Right lobe of liver (tissue), 6 donors: ENCODE measurements at places on chromosomes 2 and 18.

GRCh38 chr2:126482582-126483464 lies 173.1 kb upstream of the GYPC start:
- no peak overlapping the region for H3K27ac ChIP-seq
- H3K4me3 ChIP-seq: no peak overlapping the region
- no peaks in the 10 kb centered on the region for H3K27me3 ChIP-seq

DNA sequence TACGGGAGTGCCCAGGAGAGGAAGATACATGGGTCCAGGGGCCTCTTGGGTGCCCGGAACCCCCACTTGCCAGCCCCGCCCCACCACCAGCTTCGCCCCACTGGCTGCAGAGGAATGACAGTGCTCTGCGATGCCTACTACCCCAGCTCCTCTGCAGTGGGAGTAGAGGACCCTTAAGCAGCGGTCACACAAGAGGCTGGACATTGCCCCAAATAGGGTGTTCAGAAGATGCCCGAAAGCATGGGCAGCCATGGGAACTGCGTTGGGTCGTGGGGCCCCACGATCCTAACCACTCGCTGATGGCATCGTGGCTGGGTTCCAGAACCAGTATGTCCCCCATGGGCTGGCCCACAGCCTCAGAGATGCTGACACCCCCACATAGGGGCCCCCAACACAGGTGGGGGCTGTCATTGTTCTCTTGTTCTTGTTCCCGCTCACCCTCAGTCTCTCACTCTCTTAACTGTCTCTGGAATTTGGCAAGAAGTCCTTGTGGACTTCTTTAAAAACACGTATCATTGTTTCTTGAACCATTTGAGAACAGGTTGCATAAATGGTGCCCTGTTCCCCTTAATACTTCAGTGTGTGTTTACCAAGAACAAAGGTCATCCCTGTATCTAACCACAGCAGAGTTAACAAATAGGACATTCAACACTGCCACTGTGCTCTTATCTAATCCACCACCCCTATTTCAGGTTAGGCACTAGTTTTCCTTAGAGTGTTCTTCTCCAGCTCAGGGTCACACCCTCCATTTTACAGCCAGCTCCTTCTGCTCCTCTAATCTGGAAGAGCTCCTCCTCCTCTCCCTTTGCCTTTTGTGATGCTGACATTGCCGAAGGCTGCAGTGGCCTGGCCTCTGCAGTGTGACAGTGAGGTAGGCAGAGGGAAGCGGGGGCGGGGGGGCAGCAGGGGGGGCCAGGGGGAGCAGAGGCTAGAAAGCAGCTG lies 76.3 kb downstream of the STPG4 start:
- no peaks in the 10 kb centered on the region for H3K27me3 ChIP-seq
- H3K27ac ChIP-seq: peak overlapping the region; percentile 78
- no peak for DNase-seq
- H3K36me3 ChIP-seq: no peaks in the 10 kb centered on the region

DNA sequence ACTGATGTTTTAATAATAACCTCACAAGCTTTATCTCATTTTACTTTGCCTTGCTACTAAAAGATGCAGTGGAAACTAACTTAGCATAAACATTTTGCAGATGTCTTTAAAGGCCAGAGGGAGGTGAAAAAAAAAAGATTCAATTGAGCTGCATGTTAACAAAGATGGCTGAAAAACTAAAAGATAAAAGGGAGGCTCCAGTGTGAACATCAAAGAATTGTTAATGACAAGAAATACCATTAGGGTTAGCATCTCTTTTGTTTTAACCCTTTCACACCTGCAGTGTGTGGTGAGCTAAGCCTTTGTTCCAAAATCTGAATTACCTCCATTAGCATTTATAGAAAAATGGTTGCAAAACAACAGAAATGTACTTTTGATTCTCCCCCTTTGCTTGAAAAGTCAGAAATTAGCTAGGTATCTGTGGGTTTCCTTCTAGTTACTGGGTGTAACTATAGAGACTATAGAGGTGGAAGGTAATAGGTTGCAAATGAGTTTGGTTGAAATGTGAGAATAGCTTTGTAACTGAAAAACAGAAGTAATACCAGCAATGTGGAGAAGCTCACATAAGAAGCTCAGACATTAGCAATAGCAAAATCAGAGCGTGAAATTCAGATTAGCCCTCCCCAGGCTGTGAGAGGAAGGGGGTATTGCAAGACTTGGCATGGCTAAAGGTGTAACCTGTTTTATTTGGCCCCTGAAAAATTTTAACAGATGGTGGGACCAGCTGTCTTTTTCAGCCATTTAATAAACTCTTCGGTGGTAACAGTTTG lies 34.8 kb upstream of the SP5 start:
- no peak overlapping the region for H3K27ac ChIP-seq
- no peak for DNase-seq
- H3K36me3 ChIP-seq: no peaks in the 10 kb centered on the region
- H3K4me1 ChIP-seq: no peaks in the 10 kb centered on the region
- H3K4me3 ChIP-seq: no peak overlapping the region
- no peaks in the 10 kb centered on the region for H3K27me3 ChIP-seq

- no peaks in the 10 kb centered on the region for H3K36me3 ChIP-seq
- no peak for DNase-seq
- H3K27me3 ChIP-seq: no peaks in the 10 kb centered on the region
- peak overlapping the region; percentile 99 for H3K27ac ChIP-seq
Measured at GRCh38 chr2:210172219-210172575, 988 bp upstream of the KANSL1L start.

DNA sequence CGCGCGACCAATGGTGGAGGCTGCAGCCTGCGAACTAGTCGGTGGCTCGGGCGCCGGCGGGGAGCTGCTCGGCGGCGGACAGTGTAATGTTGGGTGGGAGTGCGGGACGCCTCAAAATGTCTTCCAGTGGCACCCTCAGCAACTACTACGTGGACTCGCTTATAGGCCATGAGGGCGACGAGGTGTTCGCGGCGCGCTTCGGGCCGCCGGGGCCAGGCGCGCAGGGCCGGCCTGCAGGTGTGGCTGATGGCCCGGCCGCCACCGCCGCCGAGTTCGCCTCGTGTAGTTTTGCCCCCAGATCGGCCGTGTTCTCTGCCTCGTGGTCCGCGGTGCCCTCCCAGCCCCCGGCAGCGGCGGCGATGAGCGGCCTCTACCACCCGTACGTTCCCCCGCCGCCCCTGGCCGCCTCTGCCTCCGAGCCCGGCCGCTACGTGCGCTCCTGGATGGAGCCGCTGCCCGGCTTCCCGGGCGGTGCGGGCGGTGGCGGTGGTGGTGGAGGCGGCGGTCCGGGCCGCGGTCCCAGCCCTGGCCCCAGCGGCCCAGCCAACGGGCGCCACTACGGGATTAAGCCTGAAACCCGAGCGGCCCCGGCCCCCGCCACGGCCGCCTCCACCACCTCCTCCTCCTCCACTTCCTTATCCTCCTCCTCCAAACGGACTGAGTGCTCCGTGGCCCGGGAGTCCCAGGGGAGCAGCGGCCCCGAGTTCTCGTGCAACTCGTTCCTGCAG lies at the start of gene HOXD9:
HOXD9 (plus strand) TSS at position 37 of the 728 bp plus-strand sequence; CDS start at position 87, 50 bp downstream.
- peaks cover 38% of the 10 kb centered on the region for H3K27me3 ChIP-seq

- no peaks in the 10 kb centered on the region for H3K4me1 ChIP-seq
- no peaks in the 10 kb centered on the region for H3K36me3 ChIP-seq
- H3K27me3 ChIP-seq: no peaks in the 10 kb centered on the region
- DNase-seq: no peak
- no peak overlapping the region for H3K4me3 ChIP-seq
Measured at GRCh38 chr2:40321016-40321623, 130.8 kb downstream of the SLC8A1 start.

DNA sequence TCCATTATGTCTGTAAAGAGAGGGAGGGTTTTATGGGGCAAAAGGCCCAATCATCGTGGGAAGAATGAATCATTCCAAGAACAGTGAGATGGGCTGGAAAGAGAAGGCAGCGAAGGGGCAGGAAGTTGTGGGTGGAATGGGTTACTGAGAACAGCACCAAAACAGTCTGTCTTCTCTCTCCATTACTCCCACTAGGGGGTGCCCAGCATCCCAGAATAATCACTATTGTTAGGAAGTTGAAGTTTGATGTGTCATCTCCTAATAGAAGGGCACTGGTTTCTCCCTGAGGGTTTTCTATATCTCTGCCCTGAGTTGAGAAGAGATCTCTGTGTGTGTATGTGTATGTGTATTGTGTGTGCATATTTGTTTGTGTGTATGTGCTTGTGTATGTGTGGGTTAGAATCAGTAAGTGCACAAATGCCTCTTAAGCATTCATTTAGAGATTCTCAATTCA lies 76.6 kb upstream of the MAP4K3 start:
- H3K27ac ChIP-seq: peak overlapping the region; percentile 69
- no peak for DNase-seq
- peaks cover 50% of the 10 kb centered on the region for H3K4me1 ChIP-seq
- H3K4me3 ChIP-seq: no peak overlapping the region

- H3K36me3 ChIP-seq: no peaks in the 10 kb centered on the region
- DNase-seq: no peak
- no peaks in the 10 kb centered on the region for H3K4me1 ChIP-seq
- no peaks in the 10 kb centered on the region for H3K27me3 ChIP-seq
- H3K4me3 ChIP-seq: no peak overlapping the region
Measured at GRCh38 chr2:55057474-55057873, 7.2 kb upstream of the RTN4 start.

DNA sequence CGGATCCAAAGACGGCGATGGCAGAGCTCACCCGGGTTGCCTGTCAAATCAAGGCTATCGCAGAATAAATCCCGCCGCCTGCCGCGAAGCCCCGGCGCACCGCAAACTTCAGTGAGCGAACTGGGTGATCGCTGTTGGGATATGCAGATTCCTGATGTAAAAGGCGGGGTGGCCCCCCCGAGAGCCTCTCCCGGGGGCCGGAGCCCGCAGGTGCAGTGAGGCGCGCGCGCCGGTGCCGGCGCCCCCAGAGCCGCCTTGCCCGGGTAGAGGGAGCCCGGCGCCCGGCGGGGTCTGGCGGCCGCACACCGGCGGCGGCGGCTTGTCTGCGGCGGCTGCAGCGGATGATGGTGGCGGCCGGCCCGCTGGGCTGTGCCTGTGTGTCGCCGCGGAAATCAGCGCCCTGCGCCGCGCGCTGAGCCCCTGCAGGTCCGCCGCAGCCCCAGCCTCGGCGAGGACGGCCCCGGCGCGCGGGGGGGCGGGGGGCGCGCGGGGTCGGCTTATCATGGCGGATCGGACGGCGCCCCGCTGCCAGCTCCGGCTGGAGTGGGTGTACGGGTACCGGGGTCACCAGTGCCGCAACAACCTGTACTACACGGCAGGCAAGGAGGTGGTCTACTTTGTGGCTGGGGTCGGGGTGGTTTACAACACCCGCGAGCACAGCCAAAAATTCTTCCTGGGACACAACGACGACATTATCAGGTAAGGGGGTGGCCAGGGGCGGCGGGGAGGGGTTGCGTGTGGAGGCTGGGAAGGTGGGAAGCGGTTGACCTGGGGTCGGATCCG lies 1.3 kb downstream of the EML6 start:
- H3K36me3 ChIP-seq: no peaks in the 10 kb centered on the region
- H3K4me1 ChIP-seq: no peaks in the 10 kb centered on the region
- peak; percentile 55 for DNase-seq
- H3K4me3 ChIP-seq: peak overlapping the region; percentile 68
- no peak overlapping the region for H3K27ac ChIP-seq

DNA sequence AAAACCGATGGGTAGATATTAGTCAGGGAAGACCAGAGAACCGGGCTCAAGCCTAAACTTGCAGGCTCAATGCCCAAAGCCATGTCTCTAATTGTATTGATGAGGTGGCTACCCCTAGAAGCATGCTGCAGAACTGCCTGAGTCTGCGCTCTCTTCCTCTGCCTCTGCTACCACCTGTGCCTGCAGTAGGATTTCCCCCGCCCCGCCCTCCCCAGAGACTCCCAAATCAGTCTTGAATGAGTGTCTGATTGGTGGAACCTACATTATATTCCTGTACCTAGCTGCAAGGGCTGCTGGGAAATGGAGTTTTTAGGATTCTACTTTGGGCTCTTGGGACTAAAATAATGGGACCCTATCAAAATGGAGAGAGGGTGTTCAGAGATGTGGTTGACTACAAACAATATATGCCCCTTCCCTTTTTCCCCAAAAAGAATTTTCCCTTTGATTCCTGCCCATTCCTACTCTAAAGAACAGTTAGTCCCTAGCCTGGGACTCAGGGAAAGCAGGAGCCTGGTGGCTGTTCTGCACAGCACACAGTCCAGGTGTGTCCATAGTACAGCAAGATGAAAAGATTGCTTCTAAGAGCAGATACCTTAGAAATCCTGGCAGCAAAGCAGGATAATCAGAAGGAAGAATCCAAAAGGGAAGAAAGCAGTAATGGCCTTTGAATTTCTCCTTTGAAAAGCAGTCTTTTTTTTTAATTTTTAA lies 12.5 kb downstream of the GRP start:
- no peak overlapping the region for H3K27ac ChIP-seq
- H3K4me1 ChIP-seq: no peaks in the 10 kb centered on the region
- no peaks in the 10 kb centered on the region for H3K36me3 ChIP-seq
- H3K27me3 ChIP-seq: no peaks in the 10 kb centered on the region
- no peak for DNase-seq

DNA sequence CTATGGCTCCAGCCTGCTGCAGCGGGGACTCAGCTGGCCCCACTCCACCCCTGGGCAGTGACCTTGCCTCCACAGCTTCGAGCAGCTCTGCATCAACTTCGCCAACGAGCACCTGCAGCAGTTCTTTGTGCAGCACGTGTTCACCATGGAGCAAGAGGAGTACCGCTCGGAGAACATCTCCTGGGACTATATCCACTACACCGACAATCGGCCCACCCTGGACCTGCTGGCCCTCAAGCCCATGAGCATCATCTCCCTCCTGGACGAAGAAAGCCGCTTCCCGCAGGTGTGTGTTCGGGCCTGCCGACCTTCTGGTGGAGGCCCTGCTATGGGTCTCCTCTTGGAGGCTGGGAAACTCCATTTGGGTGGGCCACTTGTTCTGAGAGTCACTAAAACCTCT lies 48.6 kb downstream of the MYO7B start:
- H3K27ac ChIP-seq: no peak overlapping the region
- H3K4me3 ChIP-seq: no peak overlapping the region
- no peaks in the 10 kb centered on the region for H3K36me3 ChIP-seq
- peak; percentile 37 for DNase-seq

DNA sequence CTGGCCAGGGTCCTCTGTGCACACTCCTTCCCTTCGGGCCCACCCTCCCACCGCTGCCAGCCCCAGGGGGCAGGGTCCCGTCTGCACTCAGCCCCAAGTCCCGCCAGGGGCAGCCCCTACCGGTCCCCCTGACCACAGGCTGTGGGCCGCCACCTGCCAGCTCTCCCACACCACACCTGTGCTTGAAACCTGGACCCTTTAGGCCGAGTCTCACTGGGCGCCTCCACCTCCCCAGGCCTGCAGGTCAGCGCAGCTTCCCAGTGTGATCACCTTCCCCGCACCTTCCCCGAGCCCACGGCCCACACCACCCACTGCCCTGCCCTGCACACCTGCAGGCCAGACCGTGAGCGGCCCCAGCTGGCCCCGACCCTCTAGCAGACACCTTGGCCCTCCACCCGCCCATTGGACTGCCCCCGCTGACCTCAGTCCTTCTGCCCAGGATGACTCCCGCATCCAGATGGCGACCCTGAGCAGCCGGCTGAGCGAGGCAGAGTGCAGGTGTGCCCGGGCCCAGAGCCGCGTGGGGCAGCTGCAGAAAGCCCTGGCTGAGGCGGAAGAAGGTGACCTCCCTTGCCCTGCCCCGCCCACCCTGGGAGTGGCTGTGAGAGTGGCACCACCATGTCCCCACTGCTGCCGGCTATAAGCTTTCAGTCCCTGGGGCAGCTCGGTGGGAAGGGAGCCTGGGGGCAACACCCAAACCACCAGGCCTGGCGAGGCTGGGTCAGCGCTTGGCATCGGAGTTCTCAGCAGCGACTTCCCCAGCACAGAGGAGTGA lies 31.3 kb upstream of the SNED1 start:
- no peak overlapping the region for H3K4me3 ChIP-seq
- H3K4me1 ChIP-seq: no peaks in the 10 kb centered on the region
- DNase-seq: peak; percentile 59
- H3K27me3 ChIP-seq: no peaks in the 10 kb centered on the region
- no peaks in the 10 kb centered on the region for H3K36me3 ChIP-seq
- H3K27ac ChIP-seq: no peak overlapping the region
